Skeletal muscle cell (primary cell): ENCODE measurements at places on chromosomes 6 and 20.

DNA sequence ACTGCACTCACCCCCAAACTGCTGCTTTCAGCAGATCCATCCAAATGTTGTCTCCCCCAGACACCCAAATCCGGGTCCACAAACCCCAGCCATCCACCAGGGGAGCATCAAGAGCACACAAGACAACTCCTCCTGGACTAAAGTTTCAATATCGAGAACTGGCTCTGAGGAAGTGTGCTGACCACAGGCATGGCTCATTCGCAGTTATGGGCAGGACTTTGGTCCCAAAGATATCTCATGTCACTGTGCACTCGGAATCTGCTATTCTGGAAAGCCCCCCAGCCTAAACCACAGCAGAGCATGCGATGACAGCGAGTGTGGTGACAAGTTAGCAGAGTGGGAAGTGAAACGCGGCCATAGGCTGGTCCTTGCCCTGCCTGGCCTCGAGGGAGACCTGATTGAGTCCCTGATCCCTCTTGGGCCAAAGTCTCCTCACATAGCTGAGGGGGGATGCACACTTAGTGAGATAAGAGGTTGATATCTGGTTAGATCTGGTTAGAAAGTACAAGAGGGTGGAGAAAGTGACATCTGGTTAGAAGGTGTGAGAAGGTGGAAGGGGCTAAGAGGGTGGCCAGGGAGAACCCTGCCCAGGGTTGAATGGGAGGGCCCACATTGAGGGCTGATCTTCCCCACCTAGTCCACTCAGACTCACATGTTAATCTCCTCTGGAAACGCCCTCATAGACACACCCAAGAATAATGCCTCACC is 149.7 kb downstream of the MRPL14 start:
- DNase-seq: no peak

DNA sequence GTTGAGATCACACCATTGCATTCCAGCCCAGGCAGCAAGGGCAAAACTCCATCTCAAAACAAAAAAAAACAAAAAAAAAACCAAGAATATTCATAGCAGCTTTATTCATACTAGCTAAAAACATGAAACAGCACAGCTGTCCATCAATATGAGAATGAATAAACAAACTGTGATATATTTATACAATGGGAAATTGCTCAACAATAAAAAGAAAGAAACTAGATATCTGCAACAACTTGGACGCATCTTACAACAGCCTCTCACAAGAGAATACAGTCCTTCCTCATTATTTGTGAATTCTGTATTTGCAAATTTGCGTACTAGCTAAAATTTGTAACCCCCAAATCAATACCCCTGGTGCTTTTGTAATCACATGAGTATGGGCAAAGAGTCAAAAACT is 28.2 kb upstream of the SPAG4 start:
- DNase-seq: no peak

- DNase-seq: peak; percentile 47
Observed at GRCh38 chr6:40722091-40722490, 134.9 kb upstream of the LRFN2 start.

- no peak for DNase-seq
Observed at GRCh38 chr20:9742821-9743220, 96.1 kb downstream of the PAK5 start.

DNA sequence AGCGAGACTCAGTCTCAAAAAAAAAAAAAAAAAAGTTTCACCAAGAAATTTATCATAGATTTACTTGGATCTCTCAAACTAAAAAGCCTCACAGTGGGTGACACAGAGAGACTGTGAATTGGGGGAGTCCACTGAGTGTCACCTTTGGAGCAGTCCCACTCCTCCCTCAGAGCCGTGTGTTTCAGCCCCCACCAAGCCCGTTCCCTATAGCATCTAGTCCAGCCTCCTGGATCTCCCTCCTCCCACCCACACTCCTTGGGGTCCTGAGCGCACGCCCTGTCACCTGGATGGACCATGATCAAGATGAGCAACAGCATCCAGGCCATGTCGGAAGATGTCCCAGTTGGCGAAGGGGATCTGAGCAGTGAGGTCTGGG is 422 bp downstream of the NCR3 start:
- no peak for DNase-seq

DNA sequence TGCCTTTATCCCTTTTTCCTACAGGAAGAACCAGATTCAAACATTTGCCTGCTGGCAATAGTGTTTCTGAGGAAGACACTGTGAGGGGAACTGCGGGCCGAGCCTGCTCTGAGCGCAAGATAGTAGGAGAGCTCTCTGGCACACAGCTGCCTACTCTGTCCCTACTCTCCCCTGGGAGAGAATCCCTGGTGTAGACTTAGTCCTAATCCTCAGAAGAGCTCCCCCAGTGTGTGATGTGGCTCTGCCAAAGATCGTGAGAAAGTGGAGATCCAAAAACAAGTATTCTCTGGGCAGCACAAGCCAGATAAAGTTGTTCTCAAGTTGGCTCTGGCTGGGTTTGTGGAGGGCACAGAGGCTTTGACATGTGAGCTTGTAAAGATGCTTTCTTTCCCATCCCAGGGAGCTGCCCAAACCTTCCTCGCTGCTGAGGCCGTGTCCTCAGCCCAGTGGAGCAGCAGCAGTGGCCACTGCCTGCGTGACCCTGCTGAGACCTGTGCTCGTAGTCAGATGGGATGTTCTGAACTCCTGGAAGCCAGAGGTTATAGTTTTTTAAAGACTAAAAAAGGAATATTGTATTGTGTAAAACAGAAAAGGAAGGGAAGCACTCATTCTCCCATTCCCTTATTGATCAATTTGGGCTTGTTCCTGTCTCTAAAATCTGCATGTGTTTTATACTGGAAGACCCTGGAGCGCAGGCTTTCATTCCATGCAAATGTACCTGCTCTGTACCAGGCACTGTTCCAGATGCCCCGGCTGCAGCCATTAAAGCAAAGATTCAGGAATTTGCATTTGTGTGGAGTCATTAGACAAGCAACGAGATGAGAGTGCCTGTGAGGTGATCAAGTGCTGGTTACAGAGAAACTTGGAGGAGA is 30.7 kb downstream of the PNLDC1 start:
- DNase-seq: no peak

GRCh38 chr6:37042150-37042549 is 36.7 kb downstream of the FGD2 start:
- no peak for DNase-seq

- DNase-seq: no peak
Observed at GRCh38 chr6:126600258-126600916, 260.5 kb downstream of the CENPW start.

DNA sequence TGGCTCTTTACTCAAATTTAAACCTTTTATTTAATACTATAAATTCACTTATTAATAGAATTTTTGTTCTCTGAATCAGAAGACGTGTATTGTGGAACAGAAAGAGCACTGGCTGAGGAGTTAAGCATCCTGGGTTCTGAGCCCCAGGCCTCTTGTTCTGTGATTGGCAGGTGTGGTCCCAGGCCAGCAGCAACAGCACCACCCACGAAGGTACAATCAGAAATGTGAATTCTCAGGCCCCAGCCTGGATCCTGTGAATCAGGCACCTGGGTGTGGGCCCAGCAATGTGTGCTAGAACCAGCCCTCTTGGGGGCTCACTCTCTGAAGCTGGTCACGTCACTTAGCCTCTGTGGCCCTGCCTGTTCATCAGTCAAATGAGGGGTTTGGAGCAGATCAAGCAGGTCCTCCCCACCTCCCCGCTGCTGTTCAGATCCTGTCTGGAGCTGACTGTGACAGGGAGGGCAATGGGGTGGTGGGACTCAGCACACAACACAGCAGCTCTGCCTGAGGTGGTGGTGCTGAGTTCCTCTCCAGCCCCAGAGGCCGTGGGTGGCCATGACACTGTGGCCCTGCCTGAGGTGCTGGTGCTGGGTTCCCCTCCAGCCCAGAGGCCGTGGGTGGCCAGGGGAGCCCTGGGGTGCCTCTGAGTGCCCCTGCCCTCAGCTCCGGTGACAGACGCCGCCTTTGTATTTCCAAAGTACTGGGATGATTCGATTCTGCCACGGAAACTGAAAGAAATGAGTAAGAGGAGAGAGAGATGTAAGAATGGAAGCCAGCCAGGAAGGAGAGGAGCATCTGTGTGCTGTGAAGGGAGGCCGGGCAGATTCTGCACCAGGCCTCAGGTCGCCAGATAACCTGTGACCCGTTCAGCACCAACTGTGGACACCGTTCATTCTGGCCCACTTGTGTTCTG is 41.6 kb upstream of the FRMD1 start:
- no peak for DNase-seq

- no peak for DNase-seq
Observed at GRCh38 chr20:19506021-19506420, 252.0 kb upstream of the RIN2 start.

GRCh38 chr6:142544199-142544838 is 242.5 kb downstream of the ADGRG6 start:
- no peak for DNase-seq

GRCh38 chr6:113120224-113120581 is 736.9 kb upstream of the MARCKS start:
- DNase-seq: peak; percentile 94

GRCh38 chr6:27684264-27685211 is 211.6 kb upstream of the ZNF184 start:
- DNase-seq: no peak

- DNase-seq: no peak
Observed at GRCh38 chr20:42130810-42131596, 512.8 kb upstream of the CHD6 start.

- peak; percentile 26 for DNase-seq
Observed at GRCh38 chr6:169328112-169328801, 74.6 kb upstream of the THBS2 start.

- DNase-seq: no peak
Observed at GRCh38 chr6:79408256-79408974, 128.8 kb downstream of the LCA5 start.

DNA sequence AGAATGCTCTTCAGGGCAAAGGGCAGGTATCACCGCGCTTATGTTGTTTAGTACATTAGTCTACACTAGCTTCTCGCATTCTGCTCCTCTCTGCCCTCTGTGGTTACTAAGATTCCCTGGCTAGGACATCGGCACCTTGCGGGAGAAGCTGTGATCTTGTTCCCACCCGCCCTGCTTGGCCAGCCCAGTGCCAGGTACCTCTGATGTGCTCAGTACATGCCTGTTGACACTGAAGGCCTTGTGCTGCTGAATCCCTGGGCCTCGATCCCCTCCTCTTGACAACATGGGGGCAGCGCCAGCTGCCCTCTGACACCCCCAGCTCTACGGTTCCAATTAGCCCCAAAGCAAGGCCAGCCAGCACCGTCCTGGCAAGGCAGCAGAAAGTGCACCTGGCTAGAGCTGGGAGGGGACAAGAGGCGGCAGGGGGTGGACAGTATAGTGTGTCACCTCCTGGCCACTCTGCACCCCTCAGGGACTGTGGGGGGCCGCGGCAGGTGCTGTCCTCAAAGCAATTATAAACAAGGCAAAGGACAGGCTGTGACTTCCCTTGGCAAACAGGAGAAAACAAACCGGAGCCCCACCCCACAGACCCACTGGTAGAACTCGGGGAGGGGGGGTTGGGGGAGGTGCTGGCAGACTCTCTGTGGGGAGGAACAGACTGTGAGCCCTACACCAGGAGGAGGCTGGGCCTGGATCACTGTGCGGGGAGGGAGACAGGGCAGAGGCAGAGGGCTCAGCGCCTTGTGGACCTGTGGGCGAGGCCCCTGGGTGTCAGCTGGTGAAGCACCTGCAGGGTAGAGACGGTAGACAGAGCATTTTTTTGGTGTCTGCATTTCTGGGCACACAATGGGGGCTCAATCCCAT is 7.1 kb downstream of the TFEB start:
- no peak for DNase-seq

GRCh38 chr20:2978519-2978918 is 64.9 kb upstream of the GNRH2 start:
- no peak for DNase-seq

DNA sequence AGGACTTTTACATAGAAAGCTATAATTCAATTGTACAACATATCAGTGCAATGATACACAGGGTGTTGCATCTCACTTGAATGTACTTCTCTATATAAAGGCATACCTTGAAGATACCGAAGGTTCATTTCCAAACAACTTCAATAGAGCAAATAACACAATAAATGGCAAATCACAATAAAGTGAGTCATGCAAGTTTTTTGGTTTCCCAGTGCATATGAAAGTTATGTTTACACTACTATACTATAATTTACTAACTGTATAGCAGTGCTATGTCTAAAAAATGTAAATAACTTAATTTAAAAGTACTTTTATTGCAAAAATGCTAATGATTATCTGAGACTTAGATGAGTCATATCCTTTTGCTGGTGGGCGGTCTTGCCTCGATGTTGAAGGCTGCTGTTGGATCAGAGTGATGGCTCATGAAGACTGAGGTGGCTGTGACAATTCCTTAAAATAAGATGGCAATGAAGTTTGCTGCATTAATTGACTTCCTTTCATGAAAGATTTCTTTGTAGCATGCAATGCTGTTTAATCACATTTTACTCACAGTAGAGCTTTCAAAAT is 188.8 kb downstream of the TASP1 start:
- DNase-seq: no peak

GRCh38 chr6:125869427-125869826 is 78.7 kb downstream of the NCOA7 start:
- no peak for DNase-seq

DNA sequence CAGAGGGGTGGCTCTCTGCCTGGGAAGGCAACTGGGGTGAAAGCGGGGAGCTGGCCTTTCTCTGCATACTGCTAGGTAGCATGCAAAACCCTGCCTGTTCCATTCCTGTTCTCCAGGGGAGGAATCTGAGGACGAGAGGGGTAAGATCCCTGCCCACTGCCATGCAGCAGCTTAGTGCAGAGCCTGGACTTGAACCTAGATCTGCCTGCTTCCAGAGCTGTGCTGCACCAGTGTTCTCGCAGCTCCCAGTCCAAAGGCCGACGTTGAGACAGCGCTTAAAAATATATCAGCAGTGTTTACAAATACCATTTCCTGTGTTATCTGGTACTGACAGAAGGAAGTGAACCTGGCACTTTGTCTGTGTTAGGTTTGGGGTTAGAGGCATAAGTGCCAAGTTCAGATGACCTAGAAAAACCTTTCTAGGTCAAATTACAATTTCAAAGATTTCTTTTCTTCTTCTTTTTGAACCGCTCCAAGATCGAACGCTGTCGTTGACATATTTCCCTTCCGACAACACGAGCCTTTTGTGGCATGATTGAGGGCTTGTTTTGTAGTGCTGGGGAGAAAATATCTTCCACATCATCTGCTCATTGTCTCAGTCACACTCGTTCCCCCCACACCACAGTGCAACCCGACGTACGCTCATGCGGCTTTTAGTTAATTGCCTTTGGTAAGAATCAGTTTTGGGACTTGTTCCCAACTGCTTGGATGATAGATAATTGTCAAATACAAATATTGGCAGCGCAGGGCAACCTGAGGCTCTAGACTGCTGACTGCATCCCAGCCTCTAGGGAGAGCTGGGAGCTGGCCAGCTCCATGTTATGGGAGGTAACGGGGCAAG is 44.6 kb downstream of the TOX2 start:
- DNase-seq: no peak

GRCh38 chr20:23296841-23297701 is 53.5 kb upstream of the NXT1 start:
- peak; percentile 19 for DNase-seq

DNA sequence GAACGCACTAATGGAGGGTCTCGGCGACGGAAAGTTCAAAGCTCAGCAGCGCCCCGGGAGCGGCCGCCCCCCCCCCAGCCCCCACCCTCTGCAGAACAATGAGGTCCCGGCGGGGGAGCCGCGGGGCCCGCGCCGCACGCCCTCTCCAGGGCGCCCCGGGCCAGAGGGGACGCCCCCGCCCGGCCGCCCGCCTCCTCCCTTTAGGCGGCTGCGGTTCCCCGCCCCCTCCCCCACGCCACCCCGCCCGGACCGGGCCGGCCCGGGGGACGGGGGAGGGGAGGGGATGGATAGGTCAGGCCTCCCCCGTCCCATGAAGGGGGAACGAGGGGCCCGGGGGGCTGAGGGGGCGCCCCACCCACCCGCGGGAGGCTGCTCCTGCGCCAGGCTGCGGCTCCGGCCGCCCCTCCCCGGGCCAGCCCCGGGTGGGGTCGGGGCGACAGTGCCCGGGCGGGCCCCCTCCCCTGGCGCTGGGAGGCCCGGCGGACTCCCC is 1.5 kb downstream of the NOL4L start:
- DNase-seq: no peak
